ENCODE measurements at places on chromosomes 7 and 10.

GRCh38 chr10:12164085-12164484 lies 31.6 kb downstream of the NUDT5 start:
- DNase-seq, result no peak

DNA sequence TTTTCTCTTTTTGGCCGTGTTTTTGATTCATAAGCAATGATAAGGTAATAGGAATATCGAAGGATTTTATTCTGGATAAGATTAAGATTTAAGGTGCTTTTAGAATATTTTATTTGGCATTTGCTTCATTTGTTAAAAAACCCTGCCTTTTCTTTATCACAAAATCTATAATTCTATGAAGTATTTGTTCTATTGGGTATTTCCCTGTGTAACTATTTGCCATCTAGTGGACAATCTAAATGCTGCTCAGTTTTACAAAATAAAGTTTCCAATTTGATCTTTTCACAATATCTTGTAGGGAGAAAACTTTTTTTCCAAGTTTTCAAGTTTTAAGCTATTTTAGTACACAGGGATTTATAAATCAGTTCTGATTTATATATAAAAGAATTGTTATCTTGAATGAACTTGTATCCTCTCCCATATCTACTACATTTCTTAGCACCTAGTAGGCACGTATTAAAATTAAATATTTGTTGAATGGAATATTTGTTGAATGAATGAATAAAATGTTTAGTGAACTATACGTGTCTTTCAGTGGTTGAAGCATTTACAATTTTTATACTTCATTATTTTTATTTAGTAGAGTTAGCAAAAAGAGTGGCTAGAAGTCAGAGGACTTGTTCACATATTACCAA lies 26.5 kb downstream of the ANKRD7 start:
- no peak for DNase-seq

DNA sequence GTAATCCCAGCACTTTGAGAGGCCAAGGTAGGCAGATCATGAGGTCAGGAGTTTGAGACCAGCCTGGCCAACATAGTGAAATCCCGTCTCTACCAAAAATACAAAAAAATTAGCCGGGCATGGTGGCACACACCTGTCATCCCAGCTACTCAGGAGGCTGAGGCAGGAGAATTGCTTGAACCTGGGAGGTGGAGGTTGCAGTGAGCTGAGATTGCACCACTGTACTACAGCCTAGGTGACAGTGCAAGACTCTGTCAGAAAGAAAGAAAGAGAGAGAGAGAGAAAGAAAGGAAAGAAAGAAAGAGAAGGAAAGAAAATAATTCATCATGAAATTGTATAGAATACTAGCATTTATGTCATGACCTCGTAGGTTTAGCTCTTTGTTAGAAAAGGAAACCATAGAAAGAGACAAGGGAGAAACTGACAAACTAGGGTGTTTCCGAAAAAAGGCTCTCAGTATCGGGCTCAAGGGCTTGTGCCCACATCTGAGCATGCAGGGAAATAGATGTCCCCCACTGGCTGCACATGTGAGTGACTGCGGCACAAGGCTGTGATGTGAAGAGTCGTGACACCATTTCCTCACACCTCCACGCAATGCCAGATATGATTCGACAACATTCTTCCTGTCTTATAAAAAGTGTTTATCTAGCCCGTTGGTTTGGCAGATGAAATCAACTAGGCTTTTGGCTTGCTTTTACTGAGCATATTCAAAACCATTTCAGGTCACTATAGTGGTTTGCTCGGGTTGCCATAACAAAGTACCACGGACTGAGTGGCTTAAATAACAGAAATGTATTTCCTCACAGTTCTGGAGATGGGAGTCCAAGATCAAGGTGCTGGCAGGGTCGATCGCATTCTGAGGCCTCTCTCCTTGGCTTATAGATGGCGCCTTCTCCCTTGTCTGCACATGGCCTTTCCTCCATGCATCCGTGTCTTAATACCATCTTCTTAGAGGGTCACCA lies 2.0 kb downstream of the SRGN start:
- peak; percentile 74 for DNase-seq

DNA sequence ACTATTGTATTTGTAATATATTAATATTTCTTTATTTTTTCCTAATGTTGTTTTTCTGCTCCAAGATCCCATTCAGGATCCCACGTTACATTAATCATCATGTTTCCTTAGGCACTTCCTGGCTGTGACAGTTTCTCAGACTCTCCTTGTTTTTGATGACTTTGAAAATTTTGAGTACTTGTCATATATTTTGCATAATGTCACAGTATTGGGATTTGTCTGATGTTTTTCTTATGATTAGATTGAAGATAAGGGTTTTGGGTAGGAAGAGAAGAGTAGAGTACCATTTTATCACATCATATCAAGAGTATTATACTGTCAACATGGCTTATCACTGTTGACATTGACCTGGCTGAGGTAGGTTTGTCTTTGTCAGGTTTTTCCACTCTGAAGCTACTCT lies 146.3 kb upstream of the TPK1 start:
- DNase-seq, result no peak

GRCh38 chr7:158809596-158809995 lies 19.7 kb downstream of the ESYT2 start:
- DNase-seq, result peak; percentile 34

DNA sequence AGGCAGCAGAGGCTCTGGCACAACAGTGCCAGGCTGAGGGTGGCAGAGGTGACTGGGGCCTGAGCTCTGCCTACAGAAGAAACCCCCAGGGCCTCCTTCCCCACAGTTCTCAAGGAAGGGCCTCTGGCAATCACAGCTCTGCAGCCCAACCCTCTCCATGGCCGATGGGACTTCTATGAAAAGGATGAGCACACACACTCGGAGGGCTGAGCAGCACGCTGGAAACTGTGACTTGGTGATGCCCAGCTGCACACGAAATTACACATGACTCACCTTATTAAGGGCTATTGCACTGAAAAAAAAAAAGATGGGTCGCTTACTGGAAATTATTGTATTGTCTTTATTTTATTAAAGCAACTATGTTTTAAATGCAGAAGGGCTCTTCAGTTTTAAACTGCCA lies 42.9 kb upstream of the LRRC18 start:
- no peak for DNase-seq

GRCh38 chr7:106947244-106947728 lies 82.2 kb downstream of the PIK3CG start:
- DNase-seq, result peak; percentile 31

GRCh38 chr7:127873715-127874636 lies 157.3 kb downstream of the LRRC4 start:
- DNase-seq, result no peak

DNA sequence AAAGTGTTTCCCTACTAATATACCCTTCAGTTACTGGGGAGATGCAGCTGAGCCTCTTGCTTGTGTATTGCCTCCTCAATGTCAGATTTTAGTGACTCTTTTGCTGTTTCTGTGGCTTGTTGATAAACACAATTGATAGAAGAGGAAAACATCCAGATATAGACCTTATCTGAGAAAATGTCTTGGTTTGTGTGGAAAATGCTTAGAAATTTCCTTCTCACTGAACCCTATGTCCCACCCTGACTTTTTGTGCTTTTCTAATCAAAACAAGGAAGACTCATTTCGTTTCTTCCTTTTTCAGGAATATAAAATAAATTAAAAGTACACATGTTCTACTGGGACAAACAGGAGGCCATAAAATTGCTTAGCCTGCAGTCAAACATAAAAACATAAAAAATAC lies 257.5 kb downstream of the PHF14 start:
- no peak for DNase-seq

DNA sequence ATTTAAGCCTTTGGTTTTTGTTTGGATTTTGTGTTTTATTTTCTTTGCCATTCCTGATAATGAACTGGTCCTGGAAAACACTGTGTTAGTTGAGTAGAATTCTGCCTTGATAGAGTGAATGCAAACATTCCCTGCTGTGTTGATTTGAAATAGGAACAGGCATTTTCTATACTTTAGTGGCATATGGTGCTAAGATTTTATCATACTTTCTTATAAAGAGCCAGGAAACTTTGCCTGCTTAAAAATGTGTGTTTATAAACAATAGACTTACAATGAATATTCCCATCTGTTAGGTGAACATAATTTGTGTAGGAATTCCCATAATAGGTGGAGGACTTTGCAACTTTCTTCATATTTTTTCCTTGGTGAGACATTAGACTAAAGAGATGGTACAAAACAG lies 333.3 kb downstream of the SDK1 start:
- no peak for DNase-seq

Measured in CD4-positive, alpha-beta T cell treated with Interleukin-6 for 4 hours (primary cell).